ENCODE measurements at places on chromosomes 1 and 21. TPM values are rescaled to one million over a fixed set of nuclear protein-coding genes. Genes with fewer than 3 reads are reported as not detected.

The MAEL gene
- 0.45 TPM for polyA plus RNA-seq

The VHLL gene
- polyA plus RNA-seq, result not detected

The UTS2 gene
- polyA plus RNA-seq, result 0.29 TPM

The COL24A1 gene
- polyA plus RNA-seq, result 3.2 TPM

The C1orf226 gene
- polyA plus RNA-seq, result 2.8 TPM

The CA14 gene
- 6.0 TPM for polyA plus RNA-seq

The SHISAL2A gene
- 0.89 TPM for polyA plus RNA-seq

The FCER1G gene
- polyA plus RNA-seq, result 4.8 TPM

The PRAMEF4 gene
- not detected for polyA plus RNA-seq

The TTC4 gene
- polyA plus RNA-seq, result 14.0 TPM

The CCDC24 gene
- 27.7 TPM for polyA plus RNA-seq

The LORICRIN gene
- not detected for polyA plus RNA-seq

The TSPEAR gene
- polyA plus RNA-seq, result 0.35 TPM

The DIO1 gene
- polyA plus RNA-seq, result 24.2 TPM
